ENCODE measurements at places on chromosomes 4 and X.
A peak's percentile ranks its signal among the peaks of the same experiment; 100 is the strongest.

DNA sequence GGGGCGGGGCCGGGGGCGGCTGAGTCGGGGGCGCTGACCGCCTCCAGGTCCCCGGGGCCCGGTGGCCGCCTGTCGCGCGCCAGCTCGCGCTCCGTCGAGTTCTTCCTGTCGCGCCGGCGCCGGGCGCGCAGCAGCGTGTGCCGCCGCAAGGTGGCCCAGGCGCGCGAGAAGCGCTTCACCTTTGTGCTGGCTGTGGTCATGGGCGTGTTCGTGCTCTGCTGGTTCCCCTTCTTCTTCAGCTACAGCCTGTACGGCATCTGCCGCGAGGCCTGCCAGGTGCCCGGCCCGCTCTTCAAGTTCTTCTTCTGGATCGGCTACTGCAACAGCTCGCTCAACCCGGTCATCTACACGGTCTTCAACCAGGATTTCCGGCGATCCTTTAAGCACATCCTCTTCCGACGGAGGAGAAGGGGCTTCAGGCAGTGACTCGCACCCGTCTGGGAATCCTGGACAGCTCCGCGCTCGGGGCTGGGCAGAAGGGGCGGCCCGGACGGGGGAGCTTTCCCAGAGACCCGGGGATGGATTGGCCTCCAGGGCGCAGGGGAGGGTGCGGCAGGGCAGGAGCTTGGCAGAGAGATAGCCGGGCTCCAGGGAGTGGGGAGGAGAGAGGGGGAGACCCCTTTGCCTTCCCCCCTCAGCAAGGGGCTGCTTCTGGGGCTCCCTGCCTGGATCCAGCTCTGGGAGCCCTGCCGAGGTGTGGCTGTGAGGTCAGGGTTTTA lies 1.5 kb downstream of the ADRA2C start:
- no peak for DNase-seq

DNA sequence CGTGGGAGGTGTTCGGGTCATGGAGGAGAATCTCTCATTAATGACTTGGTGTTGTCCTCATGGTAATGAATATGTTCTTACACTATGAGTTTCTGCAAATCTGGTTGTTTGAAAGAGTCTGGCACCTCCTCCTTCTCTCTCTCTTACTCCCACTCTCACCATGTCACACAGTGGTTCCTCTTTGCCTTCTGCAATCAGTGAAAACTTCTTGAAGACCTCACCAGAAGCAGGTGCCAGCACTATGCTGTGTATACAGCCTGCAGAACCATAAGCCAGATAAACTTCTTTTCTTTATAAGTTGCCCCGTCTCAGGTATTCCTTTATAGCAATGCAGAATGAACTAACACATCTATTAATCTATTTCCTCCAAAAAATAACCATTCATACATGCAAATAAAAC lies 275.0 kb downstream of the ANTXR2 start:
- no peak for DNase-seq

- DNase-seq, result no peak
These were observed 28.2 kb downstream of the IL13RA1 start for GRCh38 chrX:118755633-118756032.

DNA sequence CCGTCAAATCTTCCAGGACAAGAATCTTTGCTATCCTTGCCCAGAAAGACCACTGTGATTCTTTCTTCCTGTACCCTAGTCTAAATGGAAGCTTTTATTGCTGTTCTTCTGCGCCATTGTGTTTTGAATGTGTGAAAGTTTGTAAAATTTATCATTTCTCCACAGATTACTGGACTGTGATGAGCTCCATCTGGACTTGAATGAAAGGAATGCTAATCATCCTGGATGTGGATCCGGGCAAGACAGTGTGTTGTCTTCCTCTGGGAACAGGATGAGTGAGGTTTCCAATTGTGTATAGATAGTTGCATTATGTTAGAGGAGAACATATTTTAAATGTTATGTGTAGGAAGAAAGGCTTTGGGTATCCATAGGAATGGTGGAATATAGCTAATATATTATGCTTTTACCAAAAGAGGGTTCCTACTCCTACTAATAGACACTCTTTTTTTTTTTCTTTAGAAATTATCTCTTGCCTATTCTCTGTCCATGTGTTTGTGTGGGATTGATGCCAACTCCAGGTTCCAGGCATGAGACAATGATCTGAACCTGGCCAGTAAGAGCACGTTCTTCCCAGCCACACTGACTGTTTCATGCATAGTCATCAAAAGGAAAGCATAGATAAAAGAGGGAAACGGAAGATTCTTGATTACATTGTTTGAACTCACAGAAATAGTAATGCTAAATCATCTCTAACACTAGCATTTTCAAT lies 803.6 kb upstream of the ADGRL3 start:
- DNase-seq, result no peak

DNA sequence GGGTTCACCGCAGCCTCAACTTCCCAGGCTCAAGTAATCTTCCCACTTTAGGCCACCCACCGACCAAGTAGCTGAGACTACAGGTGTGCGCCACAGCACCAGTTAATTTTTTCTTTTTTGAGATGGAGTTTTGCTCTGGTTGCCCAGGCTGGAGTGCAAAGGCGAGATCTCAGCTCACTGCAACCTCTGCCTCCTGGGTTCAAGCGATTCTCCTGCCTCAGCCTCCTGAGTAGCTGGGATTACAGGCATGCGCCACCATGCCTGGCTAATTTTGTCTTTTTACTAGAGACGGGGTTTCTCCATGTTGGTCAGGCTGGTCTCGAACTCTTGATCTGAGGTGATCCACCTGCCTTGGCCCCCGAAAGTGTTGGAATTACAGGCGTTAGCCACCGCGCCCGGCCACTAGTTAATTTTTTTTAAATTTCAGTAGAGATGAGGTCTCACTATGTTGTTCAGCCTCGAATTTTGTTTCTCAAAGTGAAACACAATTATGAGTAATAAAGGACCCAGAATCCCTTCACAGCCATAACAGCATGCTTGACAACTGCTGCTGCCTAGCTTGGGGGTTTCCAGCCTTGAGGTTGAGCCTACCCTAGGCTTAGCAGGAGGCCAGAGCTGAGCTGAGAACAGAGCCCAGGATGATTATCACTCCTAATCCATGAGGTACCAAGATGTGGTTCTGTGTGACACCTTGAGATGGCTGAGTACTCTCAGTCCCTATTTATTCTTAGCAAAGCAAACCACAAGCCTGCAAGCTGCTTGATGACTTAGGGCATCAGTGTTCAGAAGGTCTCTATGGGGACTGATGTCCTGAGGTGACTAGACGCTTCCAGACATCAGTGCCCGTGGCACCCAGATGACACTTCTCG lies 41.6 kb upstream of the NKRF start:
- DNase-seq, result peak; percentile 65

GRCh38 chrX:133681421-133681820 lies 266.1 kb upstream of the GPC4 start:
- no peak for DNase-seq

DNA sequence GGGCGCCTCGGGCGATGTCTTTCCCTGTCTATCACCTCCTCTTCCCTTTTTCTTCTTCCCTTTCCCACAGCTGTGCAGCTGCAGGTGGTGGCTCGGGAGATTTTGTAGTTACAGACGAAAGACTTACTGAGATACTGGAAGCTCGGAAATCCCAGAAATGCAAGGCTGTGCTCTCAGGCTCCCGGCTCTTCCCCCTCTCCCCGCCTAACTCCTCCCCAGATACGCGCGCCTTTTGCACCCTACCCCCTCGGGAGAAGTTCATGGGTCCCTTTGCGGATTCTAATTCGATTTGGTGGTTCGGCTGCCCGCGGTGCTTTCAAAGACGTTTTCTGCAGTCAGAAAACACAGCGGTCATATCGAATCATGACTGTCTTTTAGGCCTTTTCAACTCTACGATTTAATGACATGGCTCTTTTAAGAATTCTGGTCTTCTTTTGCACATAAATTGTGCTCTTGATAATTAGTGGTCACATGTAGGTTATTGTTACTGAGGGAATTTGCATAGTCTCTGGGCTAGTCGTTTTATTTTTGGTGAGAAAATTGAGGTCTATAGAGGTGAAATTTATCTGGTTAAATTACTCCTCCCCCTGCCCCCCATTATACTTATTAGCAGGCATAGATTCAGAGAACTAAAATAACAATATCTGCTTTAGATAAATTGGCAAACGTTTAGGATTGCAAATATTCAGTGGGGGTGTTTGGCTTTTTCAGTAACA lies 1.6 kb downstream of the SEPTIN11 start:
- no peak for DNase-seq

DNA sequence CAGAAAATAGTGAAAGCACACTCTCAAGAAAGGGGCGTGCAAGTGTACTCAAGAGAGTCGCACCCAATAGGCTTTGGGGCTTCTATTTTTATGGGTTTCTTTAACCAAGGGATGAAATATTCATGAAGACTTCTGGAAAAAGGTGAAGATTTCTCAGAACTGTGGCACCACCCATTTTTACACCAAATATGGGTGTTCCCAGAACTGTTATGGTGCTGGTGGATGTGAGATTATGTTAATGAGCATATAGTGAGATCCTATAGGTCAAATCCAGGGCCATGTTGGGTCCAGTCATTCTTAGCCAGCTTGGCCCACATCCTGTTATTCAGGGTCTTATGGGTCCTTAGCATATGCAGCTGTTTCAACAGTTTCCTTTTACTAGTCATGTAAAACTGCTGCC lies 61.0 kb upstream of the SMIM10 start:
- DNase-seq, result no peak

Measured in stimulated activated CD4-positive, alpha-beta T cell treated with anti-CD3 and anti-CD28 coated beads, TNF-alpha, amount 100 ng/mL, for 48 hours (primary cell).